Calu3 (cell line): ENCODE measurements at places on chromosomes 6 and 20. TPM values are rescaled to one million over a fixed set of nuclear protein-coding genes. Genes with fewer than 3 reads are reported as not detected.
A peak's percentile ranks its signal among the peaks of the same experiment; 100 is the strongest.

GRCh38 chr6:16375206-16375605 is 136.8 kb downstream of the GMPR start:
- DNase-seq, result no peak

DNA sequence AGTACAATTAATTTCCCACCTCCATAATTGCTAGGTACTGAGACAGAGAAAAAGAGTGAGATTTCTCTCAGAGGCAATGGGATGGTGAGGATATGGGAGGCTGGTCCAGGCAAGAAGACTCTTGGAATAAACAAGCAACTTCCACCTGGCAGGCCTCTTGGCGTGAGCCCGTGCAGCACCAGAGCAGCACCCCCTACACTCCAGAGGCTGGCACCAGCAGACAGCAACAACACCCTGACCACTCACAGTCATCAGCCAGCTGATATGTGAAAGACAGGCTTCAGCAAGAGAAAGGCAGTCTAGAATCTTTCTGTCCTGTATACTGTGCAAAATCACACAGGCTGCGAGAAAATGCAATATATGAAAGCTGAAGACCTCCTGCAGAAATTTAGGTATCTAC is 59.7 kb downstream of the KIF13A start:
- DNase-seq, result no peak

- no peak for DNase-seq
Observed at GRCh38 chr6:21188505-21189223, 404.9 kb upstream of the SOX4 start.

DNA sequence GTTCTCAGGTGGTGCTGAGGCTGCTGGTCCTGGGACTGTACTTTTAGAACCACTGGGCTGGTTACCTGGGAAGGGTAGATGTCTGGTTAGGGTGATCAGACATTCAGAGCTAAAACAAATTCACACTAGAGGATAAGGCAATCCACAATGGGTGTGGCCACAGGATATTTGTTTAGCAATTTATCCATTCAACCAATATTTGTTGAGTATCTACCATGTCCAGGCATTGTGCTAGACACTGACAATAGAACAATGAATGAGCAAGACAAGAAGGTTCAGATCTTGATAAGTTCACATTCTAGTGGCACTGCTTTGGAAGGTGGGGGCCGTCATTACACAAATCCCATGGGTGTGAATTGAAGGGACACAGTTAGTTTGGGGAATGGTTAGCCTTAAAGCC is 131.7 kb downstream of the BCAS1 start:
- DNase-seq, result no peak

- DNase-seq, result no peak
Observed at GRCh38 chr6:7922596-7922995, 12.0 kb upstream of the TXNDC5 start.

GRCh38 chr6:31797588-31797987 is 2.0 kb upstream of the VARS1 start:
- DNase-seq, result no peak

GRCh38 chr6:41181566-41181965 is 18.6 kb upstream of the TREM2 start:
- no peak for DNase-seq

DNA sequence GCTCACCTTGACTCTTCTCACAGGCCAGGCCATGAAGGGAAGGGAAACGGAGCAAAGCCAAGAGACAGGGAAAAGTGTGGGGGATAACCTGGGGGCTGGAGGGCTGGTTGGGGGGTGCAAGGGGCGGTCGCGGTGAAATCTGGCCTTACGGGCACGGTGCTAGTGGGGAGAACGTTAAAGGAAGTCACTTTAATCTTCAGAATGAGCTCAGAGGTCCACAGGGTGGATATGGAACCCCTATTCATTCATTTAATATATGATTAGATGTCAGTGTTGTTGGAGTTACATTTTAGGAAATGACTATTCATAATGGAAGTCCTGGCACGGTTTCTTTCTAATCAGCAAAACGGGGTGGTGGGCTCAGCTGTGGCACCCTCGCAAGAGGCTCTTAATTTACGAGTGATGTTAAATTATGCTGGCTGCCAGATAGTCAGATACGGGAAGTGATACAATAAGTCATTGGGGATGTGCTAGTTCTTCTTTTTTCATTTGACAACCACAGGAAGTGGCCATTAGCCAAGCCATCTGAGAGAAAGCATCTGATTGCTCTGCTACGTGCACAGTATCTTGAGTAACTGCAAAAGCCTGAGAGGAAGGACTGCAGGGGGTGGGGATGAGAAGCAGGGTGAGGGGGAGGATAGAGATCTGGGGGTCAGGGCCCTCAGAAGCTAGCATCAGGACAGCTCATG is 253.0 kb downstream of the QKI start:
- no peak for DNase-seq

GRCh38 chr20:52461582-52461981 is 270.0 kb upstream of the ZFP64 start:
- DNase-seq, result no peak

DNA sequence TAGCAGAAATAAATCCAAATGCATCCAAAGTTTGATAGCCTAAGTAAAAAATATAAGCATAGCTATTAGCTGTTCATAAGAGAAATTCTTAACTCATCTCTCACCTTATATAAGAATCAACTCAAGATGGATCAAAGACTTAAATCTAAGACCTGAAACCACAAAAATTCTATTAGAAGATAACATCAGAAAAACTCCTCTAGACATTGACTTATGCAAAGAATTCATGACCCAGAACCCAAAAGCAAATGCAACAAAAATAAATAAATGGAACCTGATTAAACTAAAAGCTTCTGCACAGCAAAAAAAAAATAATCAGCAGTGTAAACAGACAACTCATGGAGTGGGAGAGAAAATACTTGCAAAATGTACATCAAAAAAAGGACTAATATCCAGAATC is 184.3 kb downstream of the TFAP2A start:
- no peak for DNase-seq

DNA sequence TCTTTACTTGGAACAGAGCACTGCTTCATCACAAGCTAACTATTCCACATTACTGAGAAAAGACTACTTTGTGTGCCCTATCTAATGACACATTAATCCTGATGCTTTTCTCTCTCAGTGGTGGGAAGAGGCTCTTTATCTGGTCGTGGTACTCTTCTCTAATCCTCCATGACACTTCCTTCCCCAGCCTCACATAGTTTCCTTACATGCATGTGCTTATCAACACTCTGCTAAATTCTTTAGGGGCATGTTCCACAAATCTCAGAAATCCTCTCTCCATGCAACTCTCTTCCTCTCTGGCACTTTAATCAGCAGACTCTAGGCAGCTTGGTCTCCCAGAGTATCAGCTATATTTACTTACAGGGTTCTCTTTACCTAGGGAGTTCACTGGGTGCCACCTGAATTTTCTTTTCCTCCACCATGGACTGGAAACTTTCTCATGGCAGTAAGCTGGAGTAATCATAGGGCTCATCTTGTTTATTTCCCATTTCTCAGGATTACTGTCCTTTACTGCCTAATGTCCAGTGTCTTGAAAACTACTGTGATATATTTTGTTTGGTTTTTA is 27.0 kb upstream of the SLC22A2 start:
- no peak for DNase-seq

GRCh38 chr6:47116606-47117005 is 74.5 kb upstream of the ADGRF1 start:
- DNase-seq, result peak; percentile 77

DNA sequence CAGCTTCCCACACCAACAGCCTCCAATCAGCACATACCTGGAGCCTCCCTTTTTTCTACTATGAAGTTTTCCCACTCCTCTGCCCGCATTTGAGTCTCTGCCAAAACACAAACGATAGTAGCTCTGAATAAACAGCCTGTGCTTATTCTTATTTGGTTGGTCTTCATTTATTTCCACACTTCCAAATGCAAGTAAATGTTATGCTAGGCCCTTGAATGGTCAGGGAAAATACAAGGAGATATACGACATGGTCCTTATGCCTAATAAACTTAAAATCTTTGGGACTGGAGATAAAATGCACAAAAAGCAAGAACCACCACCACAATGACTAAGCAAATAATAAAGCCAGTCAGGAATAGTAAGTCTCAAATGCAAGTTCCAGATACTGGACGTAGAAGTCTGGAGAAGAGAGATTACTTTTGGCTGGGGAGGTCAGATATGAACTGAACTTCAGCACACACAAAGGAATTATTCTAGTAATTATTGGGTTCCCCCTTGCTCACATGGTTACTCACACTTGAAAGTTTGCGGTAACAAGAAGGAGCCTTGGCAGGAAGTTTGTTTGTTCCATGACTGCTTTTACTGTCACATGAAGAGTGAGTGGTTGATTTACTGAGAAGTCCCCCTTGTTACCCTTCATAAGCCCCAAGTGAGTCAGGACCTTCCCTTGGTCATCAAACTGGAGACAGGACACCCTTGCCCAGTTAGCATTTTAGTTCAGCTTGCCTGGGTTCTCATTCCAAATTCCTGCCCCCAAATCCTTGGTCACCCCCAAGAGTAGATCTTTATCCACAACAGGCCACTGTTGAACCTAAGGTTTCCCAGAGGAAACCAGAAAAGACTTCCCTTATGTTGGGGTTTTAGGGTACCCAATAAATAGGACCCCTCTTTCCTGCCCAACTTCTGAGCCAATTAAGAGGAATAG is 511.2 kb upstream of the JARID2 start:
- no peak for DNase-seq

DNA sequence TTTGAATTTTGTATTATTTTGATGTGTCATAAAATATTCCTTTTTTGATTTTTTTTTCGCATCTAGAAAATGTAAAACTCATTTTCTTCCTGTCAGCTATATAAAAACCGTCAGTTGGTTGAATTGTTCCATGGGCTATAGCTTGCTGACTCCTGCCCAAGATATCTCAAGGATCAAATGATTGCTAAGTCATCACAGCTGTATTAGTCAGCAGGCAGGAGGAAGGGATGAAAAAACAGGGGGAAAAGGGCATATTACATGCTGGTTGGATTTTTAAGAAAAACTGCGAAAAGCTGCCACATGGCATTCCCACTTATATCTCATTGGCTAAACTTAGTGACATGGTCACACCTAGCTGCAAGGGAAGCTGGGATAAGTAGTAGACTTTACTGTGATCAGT is 569.9 kb downstream of the BCKDHB start:
- DNase-seq, result no peak

DNA sequence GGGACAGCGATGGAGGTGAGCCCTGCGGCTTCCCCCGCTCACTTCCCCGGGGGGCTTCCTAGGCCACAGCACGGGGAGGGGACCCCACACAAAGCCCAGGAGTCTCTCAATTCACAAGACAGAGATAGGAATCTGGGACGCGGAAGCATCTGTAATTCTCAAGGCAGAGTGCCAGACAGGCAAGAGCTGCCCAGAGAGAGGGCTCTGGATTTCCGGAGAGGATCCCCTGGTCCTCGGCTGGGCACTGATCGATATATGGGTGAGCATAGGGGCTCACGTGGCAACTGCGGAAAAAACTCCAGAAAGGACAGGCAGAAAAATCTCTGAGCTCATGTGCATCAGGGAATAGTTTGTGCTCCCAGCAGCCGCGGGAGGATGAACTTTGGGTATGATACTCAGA is 296.2 kb downstream of the NRN1 start:
- no peak for DNase-seq

DNA sequence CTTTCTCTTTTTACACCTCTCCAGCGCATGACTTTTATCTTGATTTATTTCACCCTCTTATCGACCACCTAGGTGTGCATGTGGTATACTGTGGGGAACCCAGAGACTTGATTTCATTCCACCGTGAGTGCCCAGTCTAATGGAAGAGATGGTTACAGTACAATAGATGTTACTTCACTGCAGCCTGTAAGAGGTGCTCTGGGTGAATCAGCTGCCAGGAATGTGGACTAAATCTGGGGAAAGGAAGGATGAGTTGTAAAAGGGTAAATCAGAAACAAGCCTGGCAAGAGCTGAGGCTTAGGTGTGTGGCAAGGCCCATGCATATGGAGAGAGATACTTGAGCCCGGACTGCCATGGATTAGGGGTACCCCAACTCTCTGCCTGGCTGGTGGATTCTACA is 7.4 kb downstream of the STK35 start:
- DNase-seq, result peak; percentile 23

- DNase-seq, result no peak
Observed at GRCh38 chr20:14264869-14265268, 72.5 kb downstream of the FLRT3 start.

DNA sequence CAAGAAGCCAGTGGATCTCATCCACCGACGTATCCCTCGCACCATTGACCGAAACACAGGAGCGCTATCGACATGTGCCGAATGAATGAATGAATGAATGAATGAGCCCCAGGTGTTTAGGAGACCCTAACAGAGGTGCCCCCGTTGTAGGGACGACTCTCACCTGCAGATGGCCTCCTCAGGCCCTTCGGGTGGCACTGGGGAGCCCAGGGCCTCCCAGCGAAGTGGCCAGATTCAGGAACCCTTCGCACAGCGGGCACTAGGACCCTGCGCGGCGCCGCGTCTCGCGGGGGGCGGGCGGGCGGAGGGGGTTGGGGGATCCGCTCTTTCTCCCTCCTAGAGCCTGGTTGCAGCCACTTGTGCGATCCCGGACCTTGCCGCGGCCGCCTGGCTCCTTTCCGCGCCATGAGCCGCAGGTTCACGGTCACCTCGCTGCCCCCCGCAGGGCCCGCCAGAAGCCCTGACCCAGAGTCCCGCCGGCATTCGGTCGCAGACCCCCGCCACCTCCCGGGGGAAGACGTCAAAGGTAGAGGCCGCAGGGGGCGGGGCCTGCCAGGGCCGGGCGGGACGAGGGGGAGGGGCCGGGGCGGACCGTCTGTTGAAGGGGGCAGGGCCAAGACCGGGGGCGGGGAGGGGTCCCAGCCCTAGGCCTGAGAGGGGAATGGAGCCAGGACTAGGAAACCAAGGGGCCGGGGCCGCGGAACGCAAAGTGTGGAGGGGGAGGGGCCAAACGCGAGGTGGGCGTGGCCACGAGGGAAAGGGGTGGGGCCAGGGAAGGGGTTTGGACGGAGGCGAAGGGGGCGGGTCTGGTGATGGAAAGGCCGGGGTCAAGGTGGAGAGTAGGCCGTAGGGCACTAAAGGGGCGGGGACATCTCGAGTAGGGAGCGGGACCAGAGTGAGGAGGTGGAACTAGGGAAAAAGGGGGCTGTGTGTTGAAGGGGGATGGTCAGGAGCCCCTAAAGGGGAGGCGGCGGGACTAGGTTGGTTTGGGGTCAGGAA is 7.4 kb upstream of the SLC12A5 start:
- peak; percentile 64 for DNase-seq

DNA sequence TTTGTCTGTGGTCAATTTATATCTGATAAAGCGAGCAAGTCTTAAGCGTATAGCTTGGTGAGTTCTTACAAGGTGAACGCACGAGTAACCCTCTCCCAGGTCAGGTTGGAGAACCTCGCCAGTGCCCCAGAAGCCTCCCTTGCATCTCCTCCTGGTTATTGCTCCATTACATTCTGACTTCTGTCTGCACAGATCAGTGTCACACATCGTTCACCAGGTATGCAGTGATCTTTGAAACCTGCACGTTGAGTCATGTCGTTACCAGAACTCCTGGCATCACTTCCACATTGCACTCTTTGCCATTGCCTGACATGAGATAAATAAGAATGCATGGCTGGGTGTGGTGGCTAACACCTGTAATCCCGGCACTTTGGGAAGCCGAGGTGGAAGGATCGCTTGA is 44.2 kb downstream of the AKAP12 start:
- no peak for DNase-seq

RIMS4 gene
- 0.40 and 0.91 TPM in 2 replicates for total RNA-seq

TREM1 gene
- total RNA-seq, result 1.2 and 1.4 TPM in 2 replicates

UNC93A gene
- not detected in 2 replicates for total RNA-seq

CLPSL1 gene
- total RNA-seq, result not detected in 2 replicates

SLC13A3 gene
- total RNA-seq, result 0.49 TPM in 1 of 2 replicates, not detected in the other

HLA-DQB1 gene
- total RNA-seq, result 139 and 190 TPM in 2 replicates

EFCAB8 gene
- 1.1 and 2.5 TPM in 2 replicates for total RNA-seq

ZBTB46 gene
- 2.5 and 3.2 TPM in 2 replicates for total RNA-seq

TMEM63B gene
- 84.2 and 86.8 TPM in 2 replicates for total RNA-seq

SAMD5 gene
- total RNA-seq, result 0.76 TPM in 1 of 2 replicates, not detected in the other
